Frontal cortex (tissue), 4 donors: ENCODE measurements at places on chromosomes 11 and 22.
A peak's percentile ranks its signal among the peaks of the same experiment; 100 is the strongest.

DNA sequence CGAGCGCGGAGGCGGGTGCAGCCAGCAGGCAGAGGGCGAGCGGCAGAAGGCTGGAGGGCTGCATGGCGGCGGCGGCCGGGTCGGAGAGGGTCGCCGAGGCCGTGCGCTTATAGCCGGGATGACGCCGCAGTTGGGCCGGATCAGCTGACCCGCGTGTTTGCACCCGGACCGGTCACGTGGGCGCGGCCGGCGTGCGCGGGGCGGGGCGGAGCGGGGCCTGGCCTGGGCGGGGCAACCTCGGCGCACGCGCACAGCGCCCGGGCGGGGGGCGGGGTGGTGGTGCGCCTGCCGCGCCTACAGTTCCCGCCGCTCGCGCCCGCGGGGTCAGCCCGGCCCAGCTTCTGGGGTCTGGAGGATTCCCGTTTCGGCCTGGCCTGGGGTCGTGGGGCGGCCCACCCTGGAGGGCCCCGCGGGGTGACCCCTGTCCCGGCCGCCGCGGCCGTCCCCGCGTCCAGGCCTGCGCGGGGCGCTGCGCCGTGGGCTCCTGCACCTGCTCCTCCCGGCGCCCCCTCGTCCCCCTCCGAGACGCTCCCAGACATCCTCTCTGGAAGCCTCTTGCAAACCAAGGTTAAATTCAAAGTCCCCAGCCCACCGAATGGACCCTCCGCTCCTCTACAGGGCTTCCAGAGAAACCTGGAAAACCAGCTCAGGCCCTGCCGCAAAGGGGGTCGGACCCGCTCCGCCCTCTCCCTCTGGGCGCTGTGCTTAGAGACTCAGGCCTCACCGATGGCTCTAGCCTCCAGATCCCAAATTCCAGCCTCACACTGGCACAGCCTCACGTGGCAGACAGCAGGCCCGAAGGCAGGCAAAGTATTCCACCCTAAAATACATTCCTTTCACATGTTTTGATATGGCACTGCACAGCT, at the start of gene CTSD:
TSS of gene CTSD (minus strand) at position 132 of the 866 bp plus-strand sequence. CDS start at position 64, 68 bp downstream.
- DNase-seq = peak; percentile 99

DNA sequence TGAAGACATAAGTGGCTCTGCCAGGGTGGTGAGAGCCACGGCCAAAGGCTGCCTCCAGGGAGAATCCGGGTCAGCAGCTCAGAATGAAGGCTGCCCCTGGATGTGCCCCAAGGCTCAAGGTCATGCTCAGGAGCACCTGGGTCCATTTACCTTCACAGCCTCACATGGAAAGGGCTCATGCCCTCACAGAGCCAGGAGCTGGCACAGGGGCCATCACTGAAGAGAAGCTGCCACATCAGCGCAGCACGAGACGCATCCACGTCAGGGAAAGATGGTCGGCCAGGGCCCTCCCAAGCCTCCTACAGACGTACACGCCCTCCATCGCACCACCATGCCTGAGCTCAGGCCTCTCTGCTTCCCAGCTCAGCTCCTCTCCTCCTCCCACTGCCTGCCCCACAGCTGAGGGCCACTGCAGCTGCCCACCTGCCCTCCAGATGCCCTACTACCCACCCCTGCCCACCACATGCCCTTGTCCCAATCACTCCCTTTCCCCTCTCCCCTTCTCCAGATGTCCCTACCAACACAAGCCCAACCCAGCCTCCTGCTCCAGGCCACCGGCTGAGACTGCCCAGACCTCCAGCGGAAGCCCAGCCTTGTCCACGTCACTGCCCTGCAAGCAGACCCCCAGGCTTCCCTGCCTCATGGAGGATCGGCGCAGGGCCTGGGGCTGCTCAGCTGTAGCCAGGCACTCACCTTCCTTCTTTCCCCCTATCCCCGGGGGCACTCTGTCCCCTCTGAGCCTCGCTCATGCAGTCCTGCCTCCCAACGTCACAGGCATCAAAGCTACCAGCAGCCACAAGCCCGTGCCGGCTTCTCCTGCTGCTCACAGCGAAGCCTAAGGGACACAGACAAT, 144.1 kb downstream of the SHANK2 start:
- DNase-seq = no peak

DNA sequence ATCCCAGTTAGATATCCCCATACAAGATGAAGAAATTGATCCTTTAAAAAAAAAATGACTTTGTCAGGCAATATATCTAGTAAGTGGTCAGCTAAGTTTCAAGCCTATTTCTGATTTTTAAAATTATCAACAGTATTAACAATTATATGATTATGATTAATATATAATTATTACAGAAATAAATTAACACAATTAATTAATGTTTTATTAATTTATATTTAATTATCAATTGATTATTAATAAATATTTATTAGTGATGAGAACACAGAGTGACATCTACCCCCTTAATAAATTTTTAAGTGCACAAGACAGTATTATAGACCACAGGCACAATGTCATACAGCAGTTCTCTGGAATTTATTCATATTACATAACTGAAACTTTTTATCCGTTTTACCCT, 22.0 kb downstream of the MUC15 start:
- no peak for DNase-seq

DNA sequence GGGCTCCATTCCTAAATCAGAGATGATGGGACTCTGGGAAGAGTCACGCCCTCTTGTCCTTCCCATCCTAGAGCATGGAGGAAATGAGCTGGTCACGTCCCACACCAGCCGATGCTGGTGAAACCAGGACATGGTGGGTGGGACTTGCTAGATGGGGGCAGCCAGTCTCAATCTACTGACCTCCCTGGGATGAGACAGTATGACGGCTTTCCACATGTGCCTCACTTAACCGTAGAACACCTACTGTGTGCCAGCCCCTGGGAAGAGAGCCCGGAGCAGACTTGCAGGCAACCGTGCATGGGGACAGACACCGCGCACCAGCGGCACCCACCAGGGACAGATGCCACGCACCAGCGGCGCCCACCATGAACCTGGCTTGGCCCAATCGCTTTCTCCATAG, 3.8 kb downstream of the OSBPL5 start:
- no peak for DNase-seq

GRCh38 chr11:102318469-102318868, 1.2 kb downstream of the BIRC3 start:
- no peak for DNase-seq

GRCh38 chr11:73528483-73529203, 69.3 kb downstream of the FAM168A start:
- DNase-seq = no peak

- DNase-seq = no peak
Observed at GRCh38 chr22:48161298-48161697, 1398.8 kb downstream of the TBC1D22A start.

DNA sequence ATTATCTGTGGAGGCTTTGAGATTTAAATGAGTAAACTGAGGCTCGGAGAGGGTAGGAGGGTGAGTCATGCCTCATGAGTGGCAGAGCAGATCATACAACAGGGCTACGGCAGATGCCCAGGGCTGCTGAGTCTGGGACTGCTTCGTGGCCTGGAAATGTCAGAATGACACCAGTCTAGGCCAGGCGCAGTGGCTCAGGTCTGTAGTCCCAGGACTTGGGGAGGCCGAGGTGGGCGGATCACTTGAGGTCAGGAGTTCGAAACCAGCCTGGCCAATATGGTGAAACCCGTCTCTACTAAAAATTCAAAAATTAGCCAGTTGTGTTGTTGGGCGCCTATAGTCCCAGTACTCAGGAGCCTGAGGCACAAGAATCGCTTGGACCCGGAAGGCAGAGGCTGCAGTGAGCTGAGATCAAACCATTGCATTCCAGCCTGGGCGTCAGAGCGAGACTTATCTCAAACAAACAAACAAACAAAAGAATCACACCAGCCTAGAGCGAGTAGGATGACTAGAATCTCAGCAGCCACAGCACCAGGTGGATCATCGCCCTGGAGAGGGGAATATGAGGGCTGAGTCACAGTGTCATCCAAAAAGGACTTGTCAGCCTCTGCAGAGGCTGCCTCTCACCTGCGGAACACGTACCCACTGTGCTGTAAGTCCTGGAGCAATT, 48.6 kb upstream of the ADA2 start:
- no peak for DNase-seq

GRCh38 chr11:95135155-95135554, 45.5 kb downstream of the ENDOD1 start:
- no peak for DNase-seq

- no peak for DNase-seq
Observed at GRCh38 chr11:74471668-74472429, 4.5 kb upstream of the KCNE3 start.

GRCh38 chr11:44702889-44703288, 23.9 kb upstream of the TSPAN18 start:
- no peak for DNase-seq

DNA sequence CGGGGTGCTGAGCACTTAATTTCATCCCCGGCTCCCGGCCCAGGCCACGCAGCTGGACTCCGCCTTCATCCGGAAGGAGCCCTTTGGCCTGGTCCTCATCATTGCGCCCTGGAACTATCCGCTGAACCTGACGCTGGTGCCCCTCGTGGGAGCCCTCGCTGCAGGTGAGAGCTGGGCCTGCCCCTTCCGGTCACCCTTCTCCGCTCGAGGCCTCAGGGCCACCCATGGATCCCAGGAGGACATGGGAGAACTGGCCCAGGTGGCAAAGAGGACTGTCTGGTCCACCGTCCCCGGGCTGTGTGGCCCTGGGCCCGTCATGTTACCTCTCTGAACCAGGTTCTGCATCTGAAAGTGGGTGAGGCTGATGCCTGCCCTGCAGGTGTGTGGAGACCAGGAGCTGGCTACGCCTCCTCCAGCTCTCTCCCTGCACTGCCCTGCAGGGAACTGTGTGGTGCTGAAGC, 8.6 kb downstream of the ALDH3B1 start:
- DNase-seq = no peak

- no peak for DNase-seq
Observed at GRCh38 chr11:45300715-45301114, 14.6 kb upstream of the SYT13 start.

DNA sequence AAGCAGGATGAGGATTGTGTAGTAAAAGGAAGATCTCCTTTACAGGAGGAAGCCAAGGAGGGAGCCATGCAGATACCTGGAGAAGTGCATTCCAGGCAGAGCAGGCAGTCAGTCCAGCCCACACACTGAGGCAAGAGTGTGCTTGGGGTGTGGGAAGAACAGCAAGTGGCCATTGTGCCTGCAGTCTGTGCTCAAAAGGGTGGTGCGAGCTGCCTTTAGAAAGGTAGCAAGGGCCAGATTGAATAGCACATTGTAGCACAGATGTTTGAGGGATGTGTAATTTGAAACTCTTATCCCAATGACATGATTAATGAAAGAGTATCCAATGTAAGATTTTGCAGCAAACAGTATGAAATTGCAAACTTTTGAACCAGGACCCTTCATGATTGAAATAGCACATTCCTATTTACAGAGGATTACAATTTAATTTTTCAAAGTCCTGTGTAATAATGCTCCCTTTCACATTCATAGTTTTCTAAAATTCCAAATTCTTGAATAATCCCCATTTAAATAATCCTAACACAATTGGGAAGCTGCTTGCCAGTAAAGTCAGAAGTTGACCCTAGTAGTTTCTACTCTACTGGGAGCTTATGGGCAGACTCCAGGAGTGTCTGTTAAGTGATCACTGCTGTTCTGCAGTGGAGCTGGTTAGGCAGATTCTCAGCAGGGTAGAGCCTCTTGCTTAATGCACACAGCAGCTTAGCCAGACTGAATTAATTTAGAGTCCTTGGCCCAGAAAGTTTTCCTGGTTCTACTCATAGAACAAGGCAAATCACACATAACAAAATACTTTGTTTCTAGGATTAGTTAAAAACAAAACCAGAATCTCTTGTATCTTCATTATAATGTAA, 78.1 kb downstream of the CYB5R2 start:
- no peak for DNase-seq

GRCh38 chr11:127815331-127815730, 772.0 kb downstream of the ETS1 start:
- no peak for DNase-seq

- DNase-seq = no peak
Observed at GRCh38 chr11:126186708-126187529, 24.5 kb downstream of the RPUSD4 start.

DNA sequence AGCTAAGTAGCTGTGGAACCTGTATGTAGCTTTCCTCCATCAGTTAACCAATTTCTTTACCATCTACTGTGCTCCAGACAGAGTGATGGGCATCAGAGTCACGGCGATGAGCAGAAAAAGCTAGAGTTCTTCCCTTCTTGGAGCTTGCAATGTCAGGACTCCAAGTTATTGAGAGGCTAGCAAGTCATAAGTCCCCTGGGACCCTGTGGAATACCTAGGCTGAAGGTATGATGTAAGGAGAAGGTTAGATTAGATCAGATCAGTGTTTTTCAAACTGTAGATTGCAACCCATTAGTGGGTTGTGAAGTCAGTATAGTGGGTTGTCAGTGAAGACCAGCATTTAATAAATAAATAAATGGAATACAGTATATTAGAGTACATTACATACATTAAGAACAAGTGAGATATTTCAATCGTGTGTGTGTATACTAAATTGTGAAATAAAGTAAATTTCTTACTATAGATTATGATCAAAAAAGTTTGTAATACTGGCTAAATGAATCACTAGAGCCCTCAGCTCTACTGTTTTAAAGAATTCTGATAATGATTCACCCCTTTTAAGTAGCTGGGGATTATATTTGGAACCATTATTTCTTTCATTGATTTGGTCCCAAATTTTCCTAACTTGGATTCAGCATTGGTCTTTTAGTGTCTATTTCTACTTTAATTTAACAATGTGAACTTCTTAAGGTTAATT, 52.3 kb downstream of the RASSF10 start:
- no peak for DNase-seq

DNA sequence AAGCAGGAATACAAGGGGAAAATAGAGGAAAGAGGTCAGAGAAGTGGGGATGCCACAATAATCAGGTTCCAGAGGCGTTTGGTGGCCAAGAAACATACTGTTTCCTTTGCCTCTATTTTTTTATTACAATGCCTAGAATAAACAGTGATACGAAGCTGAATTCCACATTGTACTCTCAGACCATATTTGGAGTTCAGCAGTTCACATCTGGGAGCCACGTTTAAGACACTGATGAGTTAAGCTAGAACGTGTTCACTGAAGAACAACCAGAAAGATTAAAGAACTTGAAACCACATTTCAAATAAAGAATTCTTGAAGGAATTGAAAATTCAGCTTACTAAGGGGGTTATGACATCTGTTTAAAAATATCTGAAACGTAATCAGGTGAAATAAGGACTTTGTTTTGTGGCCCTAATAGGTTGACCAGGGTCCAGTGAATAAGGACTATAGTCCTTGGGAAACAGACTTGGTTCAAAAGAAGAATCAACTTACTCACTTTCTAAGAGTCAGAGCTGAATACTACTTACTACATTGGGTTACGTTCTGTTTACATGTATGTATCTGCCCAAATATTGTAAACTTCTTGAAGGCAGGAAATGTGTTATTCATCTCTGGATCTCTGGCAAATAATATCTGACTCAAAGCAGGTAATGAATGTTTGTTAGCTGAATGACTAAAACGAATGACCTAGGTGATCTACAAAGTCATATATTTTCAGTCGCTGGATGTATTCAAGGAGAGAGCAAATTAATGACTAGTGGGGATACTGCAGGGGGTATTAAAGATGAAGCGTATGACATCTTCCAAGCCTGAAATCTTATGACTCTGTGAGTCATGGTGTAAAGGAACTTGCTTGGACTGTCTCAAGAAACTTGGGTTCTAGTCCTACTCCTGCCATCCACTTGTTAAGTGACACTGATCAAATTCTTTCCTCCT, 247.0 kb upstream of the NARS2 start:
- DNase-seq = no peak
